NCI-H1105 treated with DMSO at 0.1 percent for 48 hours (cell line): ENCODE measurements at places on chromosomes 4 and X.

DNA sequence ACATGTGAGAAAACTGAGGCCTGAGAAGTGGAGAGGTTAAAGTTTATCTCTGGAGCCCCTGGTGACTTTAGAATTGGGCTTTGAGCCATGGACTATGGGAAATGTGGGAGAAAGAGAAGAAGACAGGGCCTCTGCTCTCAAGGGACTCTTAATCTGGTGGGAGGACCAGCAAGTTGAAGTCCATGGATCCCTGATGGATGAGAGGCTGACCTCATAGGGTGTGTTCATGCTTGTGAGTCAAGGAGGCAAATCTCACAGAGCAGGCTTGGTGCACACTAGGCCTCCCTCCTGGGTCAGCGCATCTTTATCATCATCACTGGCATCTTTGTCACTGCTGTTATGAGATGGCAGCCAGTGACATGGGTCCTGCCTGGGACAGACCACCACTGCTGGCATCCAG is 211.9 kb downstream of the AFAP1 start:
- DNase-seq: no peak

- no peak for DNase-seq
Measured at GRCh38 chrX:110212299-110212698, 105.6 kb downstream of the AMMECR1 start.

GRCh38 chr4:3220476-3221183 is 28.3 kb upstream of the MSANTD1 start:
- no peak for DNase-seq

GRCh38 chr4:38075370-38076152 is 115.4 kb downstream of the PTTG2 start:
- DNase-seq: no peak

GRCh38 chr4:90025248-90025647 is 101.9 kb upstream of the CCSER1 start:
- DNase-seq: peak; percentile 5

GRCh38 chr4:159188646-159189045 is 85.8 kb downstream of the RAPGEF2 start:
- no peak for DNase-seq

- DNase-seq: no peak
Measured at GRCh38 chrX:108159028-108159670, 67.6 kb downstream of the ATG4A start.

- DNase-seq: no peak
Measured at GRCh38 chr4:68373513-68373912, 23.6 kb upstream of the YTHDC1 start.

- no peak for DNase-seq
Measured at GRCh38 chrX:149937871-149938426, 342 bp downstream of the EOLA2 start.

DNA sequence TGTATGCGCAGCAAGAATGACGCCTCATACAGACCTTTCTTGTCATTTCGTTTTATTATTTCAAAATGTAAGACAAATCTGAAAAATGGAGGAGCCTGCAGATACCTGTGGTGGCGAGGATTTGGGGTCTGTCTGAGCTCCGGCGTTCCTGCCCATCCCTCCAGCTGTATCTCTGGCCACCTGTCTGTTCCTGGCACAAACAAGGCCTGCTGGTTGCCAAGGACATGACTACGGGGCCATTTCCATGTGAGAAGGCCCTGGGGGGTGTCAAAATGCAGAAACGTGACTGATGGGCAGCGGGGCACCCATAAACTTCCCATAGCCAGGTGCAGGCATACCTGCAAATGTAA is 591 bp upstream of the TSPAN7 start:
- DNase-seq: peak; percentile 41

- no peak for DNase-seq
Measured at GRCh38 chr4:31349907-31350306, 629.7 kb downstream of the PCDH7 start.

DNA sequence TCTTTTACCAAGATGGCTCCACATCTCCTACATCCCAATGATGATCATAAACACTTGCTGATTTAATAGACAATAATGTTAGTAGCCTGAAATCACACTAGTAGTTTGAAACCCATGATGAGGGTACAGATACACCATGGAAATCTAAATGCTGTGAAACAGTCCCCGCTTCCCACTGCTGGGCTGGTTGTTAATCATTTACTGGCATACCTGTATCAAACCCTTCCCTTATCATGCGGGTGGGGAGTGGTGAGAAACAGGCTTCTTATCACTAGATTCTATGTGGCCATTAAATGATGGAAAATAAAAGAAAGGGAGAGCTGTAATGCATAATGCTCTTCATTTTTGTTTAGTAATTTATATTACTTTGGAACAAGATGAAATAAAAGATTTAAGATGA is 21.9 kb downstream of the MAOA start:
- DNase-seq: no peak

GRCh38 chr4:135838889-135839288 is 1637.3 kb upstream of the PABPC4L start:
- DNase-seq: no peak

- DNase-seq: no peak
Measured at GRCh38 chrX:47690175-47690574, 31.2 kb upstream of the UXT start.

DNA sequence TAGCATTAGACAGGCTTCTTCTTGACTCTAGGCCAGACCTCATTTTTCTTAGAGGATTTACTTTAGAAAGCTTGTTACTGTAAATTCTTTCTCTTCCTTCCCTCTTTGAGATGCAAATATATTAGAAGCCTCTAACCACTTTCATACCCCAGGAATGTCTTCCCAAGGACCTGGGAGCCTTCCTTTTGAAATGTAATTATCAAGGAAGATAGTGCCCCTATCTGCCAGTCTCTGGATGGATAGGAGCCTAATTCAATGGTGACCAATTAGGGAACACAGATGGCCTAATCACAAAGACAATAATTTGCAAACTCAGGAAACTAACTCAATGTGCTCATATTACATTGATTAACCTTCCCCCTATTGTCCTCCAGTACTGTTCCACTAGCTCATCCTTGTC is 145.6 kb upstream of the DCAF8L1 start:
- DNase-seq: no peak

DNA sequence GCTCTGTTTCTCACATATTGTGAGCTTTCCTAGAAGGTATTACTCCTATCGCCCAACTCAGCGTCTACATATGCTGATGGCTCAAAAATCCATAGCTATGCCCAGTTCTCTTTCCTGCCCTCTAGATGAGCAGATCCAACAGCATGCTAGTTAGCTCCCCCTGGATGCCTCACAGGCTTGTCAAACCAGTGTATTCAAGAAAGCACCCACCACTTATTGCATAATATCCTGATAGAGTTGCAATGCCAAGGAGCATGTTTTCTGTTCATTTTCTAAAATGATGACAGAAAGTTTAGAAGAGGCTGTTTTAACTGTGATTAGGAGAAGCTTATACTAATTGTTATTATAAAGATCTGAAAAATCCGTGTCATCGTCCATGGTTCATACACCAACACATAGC is 1.9 kb upstream of the PACRGL start:
- no peak for DNase-seq

DNA sequence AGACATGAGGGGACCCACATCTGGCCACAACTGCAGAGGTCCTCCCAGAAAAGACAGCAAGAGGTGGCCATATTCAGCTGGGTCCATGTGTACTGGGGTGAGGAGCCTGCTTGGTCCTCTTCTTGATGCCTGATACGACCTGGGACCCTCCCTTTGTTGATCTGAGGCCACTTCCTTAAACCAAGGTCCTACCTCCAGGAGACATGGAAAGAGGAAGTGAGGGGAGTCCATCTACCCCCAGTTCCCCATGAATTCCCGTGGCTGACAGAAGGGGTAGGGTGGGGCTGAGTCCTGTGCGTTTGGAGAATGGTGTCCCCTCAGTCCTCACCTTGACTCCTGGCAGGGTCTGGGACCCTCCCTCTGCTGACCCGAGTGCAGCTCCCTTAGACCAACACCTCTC is 2.1 kb downstream of the MAGEA10 start:
- no peak for DNase-seq
